G401 (cell line): ENCODE measurements at places on chromosomes 3 and 15.

- DNase-seq: peak; percentile 25
These were observed 256.4 kb upstream of the ZNF385D start for GRCh38 chr3:22007368-22007767.

GRCh38 chr3:15795651-15796308 lies 2.0 kb downstream of the ANKRD28 start:
- peak; percentile 66 for DNase-seq

DNA sequence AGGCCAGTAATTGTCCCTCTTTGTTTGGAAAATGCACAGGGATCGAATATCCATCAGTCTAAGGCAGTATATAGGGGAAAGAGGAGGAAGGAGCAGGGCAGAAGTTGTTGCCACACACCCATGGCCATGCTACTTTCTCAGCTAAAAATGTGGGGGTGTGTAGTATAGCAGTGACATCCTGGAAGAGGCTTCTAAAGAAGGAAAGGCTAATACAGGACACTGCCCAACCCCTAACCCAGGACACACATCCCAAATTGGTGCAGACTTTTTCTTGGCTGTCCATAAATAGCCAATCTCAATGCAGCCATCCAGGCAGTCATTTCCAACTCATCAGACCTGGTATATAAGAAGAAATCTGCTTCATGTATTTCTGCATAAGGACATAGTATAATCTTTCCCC lies 33.1 kb upstream of the LRRN1 start:
- DNase-seq: no peak

DNA sequence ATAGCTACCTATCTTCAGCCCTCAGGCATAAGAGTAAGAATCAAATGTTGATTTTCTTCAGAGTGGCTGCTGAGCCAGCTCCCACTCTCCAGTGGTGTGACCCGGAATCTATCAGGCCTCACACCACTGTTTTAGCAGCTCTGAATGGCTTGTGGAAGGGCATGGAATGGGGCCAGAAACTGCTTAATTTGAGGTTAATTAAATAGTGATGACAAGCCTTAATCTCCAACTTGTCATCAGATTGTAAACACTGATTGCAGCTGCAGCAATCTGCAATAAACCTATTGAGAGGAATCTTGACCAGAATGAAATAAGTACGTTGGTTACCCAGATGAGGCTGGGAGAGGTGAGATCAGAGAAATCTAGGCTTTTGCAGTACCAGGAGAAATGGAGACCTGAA lies 317.4 kb downstream of the FHIT start:
- no peak for DNase-seq

DNA sequence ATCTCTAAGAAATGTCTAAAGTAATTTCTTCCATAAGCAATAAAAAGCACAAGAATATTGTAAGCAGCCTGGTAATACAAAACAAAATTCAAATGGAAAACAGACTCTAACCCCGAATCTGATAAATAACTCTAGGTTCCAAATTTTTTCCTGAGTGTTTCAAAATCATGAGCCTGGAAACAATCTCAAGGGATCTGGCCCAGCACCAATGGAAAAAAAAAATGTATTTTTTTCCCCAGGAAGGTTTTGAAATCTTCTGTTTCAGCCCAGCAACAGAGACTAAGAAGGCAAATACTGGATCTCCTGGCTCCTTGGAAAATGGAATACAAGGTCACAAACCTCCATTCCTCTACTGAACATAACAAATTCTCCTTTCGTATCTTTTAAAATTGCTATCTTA lies 13.0 kb downstream of the TBC1D2B start:
- DNase-seq: no peak
